ENCODE measurements at places on chromosomes 16 and 17.

DNA sequence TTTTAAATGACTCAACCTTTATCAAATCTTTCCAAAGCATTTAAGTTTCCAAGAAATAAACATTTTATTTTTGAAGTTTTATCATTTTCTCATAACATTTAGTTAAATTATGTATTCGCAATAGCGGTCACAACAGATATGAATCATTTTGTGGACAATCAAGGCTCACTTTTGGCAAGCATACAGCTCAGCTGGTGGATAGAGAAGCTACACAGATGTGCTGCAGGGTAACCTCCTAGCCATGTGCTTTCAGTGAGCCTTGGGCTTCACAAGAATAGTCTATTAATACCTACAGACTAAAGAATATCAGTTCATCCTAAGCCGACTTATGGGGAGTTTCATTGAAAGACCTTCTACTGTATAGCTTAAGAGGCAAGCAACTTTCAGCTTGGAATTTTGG, 144.8 kb downstream of the MRTFB start:
- DNase-seq: no peak

- DNase-seq: peak; percentile 64
Measured at GRCh38 chr16:56477096-56477878, 25.9 kb downstream of the OGFOD1 start.

GRCh38 chr17:69269131-69269998, 40.7 kb upstream of the ABCA10 start:
- no peak for DNase-seq

DNA sequence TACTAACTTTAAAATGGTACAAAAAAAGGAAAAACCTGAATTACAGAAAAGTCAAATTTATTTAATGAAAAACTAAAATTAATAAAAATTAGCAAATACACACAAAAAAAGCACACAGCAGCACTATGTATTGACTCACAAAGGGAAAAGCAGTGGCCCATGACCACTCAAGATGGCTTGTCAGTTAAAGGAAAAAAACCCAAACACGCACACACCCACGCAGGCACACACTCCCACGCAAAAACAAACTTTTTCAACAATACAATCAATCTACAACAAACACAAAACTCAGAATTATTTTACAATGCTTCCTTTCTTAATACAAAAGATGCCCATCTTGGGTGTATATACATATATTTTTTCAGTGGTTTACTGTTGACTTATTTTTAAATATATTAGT, 24.2 kb downstream of the SIAH1 start:
- no peak for DNase-seq

- DNase-seq: no peak
Measured at GRCh38 chr17:6159541-6160231, 89.5 kb downstream of the WSCD1 start.

DNA sequence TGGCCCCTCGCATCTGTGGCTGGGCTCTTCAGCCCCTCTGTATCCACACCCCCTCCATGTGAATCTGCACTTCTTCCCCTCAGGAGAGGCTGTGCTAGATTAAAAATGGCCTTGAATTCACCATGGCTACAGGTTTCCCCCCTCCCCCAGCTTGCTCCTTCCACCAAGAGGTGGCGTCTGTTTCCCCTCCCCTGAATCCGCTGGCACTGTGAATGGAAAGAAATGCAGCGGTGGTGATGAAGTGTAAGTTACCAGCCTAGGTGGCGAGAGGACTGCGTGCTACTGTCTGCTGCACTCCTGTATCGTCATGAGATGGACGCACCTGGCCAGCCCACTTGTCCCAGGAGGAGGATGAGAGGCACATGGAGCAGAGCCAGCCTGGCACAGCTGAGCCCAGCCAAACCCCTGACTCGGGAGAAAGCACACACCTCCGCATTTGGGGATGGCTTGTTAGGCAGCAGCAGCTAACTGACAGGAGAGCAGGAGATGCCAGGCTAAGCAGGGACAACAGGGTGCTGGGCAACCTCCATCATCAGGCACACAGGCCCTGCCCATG, 26.2 kb downstream of the TNFRSF13B start:
- no peak for DNase-seq

DNA sequence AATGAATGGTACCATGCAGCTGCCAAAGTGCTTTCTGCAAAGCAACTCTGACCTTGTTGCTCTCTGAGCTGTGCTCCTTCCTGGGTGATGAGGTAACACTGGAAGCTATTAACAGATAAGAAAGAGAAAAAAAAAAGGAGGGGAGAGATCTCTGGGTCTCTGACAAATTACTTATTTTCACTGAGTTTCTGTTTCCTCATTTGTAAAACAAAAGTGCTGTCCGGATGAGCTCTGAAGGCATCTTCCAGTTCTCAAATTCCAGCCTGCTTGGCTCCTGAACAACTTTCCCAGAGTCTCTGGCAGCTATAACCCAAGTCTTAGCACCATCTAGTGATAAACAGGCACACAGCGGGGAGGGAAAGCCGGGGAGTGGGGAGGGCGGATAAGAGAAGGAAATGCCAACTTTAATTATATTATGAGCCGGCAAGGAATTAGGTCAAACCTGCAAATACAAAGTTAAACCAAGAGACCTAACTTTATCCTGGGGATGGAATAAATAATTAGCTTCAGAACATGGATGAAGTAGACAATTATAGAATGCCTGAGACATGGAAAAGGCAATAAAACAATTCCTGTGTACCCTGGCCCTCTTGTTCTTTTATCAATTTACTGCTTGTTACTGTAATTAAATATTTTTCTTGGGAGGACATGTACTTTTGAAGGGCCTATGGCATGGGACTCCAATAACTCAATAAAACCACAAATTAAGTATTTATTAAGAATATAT, 61.3 kb upstream of the KIFC3 start:
- no peak for DNase-seq
